ENCODE measurements at places on chromosomes 12 and 14.

DNA sequence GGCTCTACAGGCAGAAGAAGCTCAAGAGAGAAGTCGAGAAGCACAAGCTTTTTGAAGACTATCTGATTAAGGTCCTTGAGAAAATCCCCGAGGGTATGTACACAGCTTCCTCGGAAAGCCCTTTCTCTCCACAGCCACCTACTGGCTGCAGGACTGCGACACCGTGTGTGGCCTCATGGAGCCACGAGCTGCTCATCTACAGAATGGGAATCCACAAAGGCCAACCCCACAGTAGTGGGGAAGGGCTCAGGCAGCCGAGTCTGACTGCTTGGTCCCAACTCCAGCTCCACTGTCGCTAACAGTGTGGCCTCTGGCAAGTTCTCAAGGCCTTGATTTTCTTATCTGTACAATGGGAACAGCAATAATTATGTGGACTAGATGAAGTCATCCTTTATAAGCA lies 2.5 kb downstream of the CCDC197 start:
- DNase-seq = no peak

DNA sequence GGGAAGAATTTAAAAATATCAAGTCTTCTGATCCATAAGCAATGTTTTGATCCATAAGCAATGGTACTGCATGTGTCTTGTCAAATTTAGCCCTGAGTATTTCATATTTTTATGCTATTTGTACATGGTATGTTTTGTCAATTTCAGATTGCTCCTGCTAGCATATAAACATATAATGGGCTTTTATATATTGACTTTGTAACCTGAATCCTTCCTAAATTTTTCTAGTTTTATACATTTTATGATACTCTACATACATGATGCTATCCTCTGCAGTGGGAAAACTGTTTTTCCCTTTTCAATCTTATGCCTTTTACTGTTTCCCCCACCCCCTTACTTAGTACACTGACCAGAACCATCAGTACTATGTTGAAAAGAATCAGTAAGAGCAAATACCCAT lies 75.1 kb downstream of the R3HDM2 start:
- DNase-seq = no peak

DNA sequence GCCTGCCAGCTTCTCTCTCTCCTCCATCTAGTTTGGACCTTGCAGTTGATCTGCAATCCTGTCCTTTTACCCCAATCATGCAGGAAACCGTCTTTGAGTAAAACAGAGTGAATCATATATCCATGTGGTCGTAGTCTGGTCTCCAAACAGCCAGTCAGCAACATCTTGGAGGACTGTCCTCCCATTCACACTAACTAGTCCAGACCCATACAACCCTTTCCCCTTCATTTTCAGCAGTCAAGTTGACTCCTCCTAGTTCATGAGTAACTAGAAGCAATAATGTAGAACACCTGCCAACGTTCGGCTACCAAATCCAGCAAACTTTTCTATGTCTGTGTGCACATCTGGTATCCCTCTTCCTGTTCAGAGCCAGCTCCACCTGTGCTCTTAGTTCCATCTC lies 10.8 kb upstream of the BIN2 start:
- peak; percentile 40 for DNase-seq

DNA sequence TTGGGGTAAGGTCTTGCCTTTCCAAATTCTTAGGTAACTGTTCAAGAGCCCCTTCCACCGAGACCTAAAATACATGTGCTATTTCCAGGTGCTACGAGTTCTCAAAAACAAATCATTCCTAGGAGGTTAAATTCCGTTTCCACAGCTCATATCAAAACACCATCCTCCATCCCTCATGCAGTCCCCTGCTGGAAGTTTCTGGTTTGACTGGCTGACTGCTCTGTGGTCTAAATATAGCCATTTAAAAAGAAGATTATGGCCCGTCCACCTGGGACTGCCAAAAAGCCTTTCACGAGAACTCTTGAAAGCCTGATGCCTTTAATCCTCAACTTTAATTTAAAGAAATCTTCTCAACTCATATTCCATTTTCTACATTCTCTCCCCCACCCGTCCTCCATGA lies 201.5 kb upstream of the MYL2 start:
- no peak for DNase-seq

All from fibroblast of skin of abdomen (primary cell).